ENCODE measurements at places on chromosomes 5 and 9.

DNA sequence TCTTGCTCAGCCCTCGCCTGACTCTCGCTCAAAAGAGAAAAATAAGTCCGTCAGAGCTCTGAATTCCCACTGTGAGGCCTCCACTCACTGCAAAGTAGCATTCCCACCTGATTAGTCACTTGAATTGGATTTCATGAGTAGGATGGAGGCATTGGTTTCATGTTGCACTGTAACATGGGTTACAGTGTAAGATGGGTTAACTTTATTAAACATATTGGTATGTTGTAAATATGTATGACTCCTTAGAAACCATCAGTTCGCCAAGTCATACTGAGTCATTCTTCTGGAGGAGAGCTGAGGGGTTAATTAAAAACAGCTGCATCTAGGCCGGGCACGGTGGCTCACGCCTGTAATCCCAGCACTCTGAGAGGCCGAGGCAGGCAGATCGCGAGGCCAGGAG is 93.8 kb upstream of the BNC2 start:
- no peak for DNase-seq

DNA sequence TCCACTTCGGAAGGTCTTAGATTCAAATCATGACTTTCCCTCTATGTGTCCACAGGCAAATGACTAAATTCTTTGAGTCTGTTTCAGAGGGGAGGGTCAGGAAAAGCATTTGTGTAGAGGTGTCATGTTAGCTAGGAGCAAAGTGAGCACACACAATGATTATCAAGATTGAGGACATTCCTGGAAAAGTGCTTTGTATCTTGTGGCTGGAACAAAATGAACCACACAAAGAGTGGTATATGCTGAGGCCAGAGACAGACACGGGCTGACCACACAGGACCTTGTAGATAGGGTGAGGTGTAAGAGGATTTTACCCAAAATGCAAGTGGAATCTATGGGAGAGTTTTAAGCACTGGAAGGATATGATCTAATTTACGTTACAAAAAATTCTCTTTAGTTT is 245.3 kb upstream of the NMUR2 start:
- DNase-seq: no peak

GRCh38 chr5:116084287-116084691 is 536 bp upstream of the COMMD10 start:
- no peak for DNase-seq

GRCh38 chr5:15695215-15695731 is 195.3 kb downstream of the FBXL7 start:
- DNase-seq: no peak

DNA sequence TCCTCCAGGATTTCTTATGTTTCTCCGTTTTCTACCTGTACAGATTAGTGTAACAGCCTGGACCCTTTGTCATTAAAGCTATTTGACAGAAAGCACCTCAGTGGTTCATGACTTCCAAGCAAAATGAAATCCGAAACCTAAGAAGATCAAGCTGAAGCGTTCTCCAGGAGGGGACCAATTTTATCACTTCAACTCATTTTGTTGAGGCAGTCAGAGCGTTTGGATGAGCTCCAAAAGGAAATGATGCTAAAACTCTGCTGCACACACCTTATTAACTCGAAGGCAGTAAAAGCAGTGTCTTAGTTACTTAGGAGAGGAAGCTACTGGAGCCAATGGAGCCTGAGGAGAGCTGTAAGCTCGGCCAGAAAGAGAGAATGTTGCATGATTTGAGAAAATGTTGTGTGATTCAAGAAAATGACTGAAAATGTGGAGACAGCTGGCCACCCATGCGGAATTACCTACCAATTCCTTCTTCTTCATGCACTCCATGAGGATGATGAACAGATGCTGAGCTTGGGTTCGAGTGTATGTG is 346.7 kb upstream of the KLF9 start:
- DNase-seq: no peak

DNA sequence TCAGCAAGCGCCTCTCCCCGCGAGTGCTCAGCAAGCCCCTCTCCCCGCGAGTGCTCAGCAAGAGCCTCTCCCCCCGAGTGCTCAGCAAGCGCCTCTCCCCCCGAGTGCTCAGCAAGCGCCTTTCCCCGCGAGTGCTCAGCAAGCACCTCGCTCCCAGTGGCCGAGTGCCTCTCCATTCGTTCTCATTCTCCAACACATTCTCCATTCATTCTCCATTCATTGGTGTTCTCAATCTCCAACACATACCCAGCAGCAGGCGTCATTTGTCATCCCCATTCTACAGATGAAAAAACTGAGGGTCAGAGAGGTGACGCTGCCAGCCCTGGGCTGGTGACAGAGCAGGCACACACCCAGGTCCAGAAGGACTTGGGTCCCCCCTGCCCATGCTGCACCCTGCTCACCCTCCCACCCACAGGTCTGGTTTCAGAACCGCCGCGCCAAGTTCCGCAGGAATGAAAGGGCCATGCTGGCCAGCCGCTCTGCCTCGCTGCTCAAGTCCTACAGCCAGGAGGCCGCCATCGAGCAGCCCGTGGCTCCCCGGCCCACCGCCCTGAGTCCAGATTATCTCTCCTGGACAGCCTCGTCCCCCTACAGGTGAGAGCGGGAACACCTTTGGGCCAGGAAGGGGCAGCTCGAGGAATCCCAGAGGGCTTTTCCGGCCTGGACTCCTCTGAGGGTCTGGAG is 32.5 kb downstream of the PTGES start:
- DNase-seq: no peak

- no peak for DNase-seq
Measured at GRCh38 chr5:1118231-1118698, 6.4 kb upstream of the SLC12A7 start.

GRCh38 chr5:15927710-15928380 is 251.7 kb downstream of the MARCHF11 start:
- no peak for DNase-seq

DNA sequence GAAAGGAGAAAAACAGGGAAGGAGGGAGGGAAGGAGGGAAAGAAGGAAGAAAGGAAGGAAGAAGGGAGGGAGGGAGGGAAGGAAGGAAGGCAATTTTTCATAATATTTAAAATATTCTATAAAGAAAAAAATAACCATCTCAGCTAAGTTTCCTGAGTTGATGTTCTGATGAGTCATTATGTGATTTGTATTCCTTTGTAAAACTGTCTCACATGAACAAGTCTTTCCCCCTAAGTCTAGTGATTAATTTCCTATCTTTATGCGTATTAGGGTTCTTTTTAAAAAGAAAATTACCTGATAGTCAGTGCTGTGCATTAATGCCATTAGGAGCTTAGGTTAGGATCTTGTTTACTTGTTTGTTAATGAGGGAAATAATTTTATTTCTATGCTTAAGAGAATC is 94.1 kb downstream of the RASEF start:
- no peak for DNase-seq

- DNase-seq: peak; percentile 3
Measured at GRCh38 chr9:2053883-2054845, 39.0 kb downstream of the SMARCA2 start.

DNA sequence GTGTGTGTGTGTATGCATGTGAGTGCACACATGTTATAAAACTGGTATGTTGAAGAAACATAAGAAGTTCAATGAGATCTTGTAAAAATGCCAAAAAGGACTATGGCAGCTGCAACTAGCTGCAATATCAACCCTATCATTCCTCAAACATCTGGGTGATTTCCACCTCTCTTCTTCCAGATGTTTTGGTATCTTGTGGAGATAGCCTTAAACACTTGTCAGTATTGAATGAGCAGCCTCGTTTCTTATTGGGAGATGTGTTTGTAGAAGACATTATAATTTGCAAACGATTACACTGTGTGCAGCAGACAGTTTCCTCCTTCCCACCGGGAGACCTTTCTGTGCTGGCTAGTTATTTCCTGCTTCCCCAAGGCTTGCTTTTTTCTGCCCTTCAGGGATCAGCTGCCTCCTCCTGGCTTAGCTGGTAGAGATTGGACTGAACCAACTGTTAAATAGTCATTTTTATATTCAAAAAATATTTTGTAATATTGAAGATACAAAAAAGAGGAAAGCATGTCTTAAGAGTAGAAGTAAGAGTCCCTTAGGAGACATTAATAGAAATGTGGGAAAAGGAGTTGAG is 168.4 kb upstream of the MPDZ start:
- no peak for DNase-seq

GRCh38 chr9:99411068-99411467 is 189.0 kb downstream of the SEC61B start:
- no peak for DNase-seq

- DNase-seq: no peak
Measured at GRCh38 chr5:14869668-14870164, 1.9 kb downstream of the ANKH start.

GRCh38 chr9:135612437-135612836 is 26.9 kb downstream of the GLT6D1 start:
- DNase-seq: no peak

DNA sequence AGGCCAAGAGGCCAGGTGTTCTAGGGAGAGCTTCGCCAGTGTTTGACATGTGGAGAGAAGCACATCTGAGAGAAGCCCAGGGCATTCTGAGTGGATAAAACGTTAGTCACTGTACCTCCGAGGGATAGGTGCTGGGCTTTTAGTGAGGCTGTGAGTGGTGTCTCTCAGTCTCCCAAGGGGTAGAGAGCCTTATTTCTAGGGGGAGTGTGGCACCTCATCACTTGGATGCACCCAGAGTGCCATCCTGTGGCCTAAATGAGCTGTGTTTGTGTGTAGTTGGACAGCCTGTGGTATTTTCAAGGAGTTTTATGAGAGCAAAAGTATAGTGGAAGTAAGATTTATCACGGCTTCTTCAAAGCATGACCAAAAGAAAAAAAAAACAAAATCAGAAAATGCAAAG is 1046.9 kb upstream of the WWC1 start:
- DNase-seq: no peak

- DNase-seq: no peak
Measured at GRCh38 chr9:25994605-25995004, 316.4 kb upstream of the TUSC1 start.

GRCh38 chr9:126676685-126677143 is 63.0 kb downstream of the LMX1B start:
- no peak for DNase-seq

- no peak for DNase-seq
Measured at GRCh38 chr9:16193066-16193465, 640.2 kb downstream of the CCDC171 start.

- DNase-seq: no peak
Measured at GRCh38 chr5:16914108-16914435, 22.0 kb downstream of the MYO10 start.

GRCh38 chr9:132671620-132672412 is 1.6 kb downstream of the GTF3C4 start:
- no peak for DNase-seq

GRCh38 chr5:142156839-142157463 is 48.4 kb downstream of the NDFIP1 start:
- DNase-seq: no peak

DNA sequence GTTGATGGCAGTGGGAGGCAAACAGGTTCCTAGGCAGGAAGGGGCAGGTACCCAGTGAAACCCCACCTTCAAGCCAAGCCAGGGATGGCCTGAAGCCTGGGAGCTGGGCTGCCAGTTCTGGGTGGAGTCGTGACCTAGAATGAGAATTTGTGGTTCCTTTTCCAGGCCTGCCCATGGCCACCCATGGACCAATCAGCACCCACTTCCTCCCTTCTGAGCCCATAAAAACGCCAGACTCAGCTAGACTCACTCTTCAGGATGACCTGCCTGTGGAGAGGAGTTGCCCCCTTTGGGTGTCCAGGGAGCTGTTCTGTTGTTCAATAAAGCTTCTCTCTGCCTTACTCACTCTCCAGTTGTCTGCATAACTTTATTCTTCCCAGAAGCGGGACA is 144.0 kb upstream of the MRPS30 start:
- no peak for DNase-seq

GRCh38 chr9:128565578-128565977 is 13.2 kb downstream of the SPTAN1 start:
- no peak for DNase-seq

All from stimulated activated CD8-positive, alpha-beta memory T cell treated with anti-CD3 and anti-CD28 coated beads, Interleukin-4, amount 100 ng/mL, for 4 hours (primary cell).